ENCODE measurements at places on chromosomes 1 and 21.

DNA sequence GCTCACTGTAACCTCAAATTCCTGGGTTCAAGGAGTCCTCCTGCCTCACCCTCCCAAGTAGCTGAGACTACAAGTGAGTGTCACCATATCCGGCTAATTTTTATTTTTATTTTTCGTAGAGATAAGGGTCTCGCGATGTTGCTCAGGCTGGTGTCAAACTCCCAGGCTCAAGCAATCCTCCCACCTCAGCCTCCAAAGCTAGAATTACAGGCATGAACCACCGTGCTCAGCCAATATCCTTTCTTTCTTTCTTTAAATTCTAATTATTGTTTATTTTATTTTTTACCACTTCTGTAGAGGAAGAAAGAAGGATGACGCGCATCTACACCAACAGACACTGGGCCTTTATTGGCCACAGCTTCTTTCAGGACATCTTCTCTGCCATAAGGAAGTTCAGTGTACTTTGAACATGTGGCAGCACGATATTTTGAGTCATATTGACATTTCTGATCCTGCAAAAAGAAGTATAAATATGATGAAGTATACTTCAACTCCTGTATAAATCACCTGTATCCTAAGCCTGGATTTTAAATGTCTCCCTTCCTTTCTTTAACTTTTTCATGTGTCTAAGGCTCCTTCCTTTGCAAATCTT lies 15.8 kb downstream of the CTSS start:
- DNase-seq, result no peak

DNA sequence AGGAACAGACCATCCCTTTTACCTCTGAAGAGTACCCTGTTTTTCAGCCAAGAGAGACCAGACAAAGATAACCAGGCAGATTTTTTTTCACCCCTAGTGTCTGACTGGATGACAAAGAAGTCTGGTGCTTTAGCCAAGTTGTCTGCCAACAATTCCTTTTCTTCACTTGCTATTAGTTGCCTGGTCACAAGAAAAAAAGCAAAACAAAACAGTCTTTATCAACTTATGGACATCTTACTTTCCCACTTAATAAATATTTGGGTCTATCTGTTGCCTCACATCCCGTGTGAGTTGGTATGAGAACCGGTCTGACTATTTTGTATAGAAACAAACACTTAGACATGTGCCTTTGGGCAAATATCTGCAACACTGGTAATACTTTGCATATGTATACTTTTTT lies 662.9 kb downstream of the PLPP3 start:
- DNase-seq, result no peak

DNA sequence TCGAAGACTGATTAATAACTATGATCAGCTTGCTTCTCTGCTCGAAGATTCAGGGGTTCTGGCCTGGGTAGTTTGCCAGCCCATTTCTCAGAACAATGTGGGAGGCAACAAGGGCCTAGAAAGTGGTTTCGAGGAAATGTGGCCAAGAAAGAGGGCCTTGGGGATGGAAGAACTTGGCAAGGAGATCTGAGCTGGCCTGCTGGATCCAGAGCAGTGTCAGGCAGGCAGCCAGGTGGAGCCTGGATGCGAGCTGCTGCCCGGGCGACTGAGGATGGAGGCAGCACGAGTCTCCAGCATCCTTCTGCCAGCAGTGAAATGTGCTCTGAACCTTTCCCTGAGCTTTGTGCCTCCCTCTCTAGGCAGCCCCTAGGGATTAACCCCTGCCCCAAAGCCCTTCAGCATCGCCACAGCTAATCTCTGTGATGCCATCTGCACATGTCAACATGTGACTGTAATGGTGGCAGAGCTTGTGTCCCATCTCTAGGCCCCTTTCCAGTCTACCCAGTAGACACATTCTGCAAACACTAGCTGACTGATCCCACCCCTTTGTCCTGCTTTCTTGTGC lies 61.0 kb upstream of the NEK2 start:
- peak; percentile 66 for DNase-seq

GRCh38 chr21:44348861-44349260 lies 4.6 kb upstream of the TRPM2 start:
- no peak for DNase-seq

DNA sequence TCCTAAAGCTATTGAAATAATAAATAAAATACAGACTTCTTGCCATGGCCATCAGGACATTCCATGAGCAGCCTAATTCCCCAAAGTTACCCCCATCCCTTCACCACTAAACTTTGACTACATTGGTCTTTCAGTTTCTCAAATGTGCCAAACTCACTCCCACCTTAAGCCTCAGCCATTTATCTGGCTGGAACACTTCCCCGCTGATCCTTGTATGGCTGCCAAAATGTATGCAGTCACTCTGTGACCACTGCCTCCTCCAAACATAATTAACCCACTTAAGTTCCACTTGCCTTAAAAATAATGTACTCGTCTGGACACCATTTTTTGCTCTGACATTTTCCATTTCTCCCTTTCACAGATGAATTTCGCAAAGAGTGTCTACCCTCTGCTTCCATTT lies 407.4 kb downstream of the NTNG1 start:
- no peak for DNase-seq

DNA sequence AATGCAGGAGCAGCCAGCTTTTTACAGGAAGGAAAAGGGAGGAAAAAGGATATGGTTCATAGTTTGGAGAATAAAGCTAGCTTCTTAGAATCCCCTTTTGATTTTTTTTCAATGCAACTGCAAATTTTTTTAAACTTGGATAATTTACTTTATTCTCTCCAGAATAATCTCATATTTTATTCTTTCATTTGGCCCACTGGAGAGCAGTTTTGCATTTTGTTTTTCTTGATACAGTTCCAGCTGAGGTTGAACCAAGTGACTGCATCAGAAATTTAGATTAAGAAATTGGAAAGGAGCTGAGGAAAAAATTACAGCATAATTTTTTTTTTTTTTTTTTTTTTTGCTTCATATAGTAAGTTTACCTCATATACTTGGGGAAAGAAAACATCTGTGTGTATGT lies 22.8 kb downstream of the GABPA start:
- DNase-seq, result no peak

DNA sequence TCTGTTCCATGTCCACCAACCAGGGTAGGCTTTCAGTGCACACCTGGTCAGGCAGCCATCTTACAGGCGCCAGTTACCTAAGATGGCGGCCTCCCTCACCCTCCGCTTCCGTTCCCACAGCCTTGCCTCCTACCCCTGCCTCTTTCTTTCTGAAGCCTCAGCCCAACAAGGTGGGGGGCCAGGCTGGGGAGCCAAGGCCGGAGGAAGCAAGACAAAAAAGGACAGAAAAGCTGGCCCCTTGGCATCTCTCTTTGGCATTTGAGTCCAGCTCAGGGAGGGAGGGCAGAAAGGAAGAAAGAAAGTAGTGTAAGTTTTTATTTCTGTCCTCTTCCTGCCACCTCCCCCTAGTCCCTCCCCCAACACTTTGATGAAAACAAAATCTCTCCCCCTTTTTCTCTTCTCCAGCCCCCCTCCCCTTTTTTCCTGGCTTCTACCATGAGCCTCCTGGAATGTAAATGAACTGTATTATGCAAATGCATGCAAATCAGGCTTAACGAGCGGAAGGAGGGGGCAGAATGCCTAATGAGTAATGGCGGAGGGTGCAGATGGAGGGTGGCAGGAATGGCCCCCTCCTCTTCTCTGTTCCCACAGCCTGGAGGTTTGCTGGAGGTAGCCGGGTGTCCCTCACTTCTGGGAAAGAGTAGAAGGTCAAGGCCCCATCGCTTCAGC lies 43.8 kb downstream of the RHBG start:
- DNase-seq, result peak; percentile 67

- no peak for DNase-seq
Observed at GRCh38 chr1:183840140-183840539, 35.2 kb downstream of the RGL1 start.

DNA sequence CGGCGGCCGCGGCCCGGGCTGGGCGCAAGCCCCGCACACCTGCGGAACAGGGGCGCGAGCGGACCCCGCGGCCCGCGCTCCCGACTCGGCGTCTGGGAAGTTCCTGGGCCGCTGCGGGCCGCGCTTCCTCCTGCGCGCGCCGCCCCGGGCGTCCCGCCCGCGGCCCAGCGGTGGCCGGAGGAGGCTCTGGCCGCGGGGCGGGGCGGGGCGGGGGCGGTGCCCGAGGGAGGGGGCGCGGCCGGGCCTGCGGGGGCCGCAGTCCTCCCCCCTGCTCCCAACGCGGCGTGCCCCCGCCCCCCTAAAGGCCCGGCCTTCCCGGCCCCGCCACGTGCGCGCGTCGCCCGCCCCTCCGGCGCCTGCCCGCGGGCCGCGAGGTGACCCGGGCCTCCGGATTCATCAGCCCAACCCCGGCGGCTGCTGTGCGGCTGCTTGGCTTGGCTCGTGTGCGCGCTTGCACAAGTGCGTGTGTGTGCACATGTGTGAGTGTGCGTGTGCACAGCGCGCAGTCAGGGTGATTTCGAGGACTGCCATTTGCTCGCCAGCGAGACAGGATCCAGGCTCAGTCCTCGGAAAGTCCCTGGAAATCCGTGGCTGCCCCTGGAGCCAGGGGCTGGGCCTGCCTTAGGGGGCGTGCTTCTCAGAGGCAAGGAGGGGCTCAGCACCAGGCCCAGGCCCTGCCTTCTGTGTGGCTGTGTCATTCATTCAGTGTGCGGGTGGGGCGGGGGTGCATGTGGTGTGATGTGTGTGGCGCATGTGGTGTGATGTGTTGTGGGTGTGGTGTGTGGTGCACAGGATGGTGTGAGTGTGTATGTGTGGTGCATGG lies at the start of gene C2CD2:
Gene C2CD2, minus strand, starts transcription at position 188 of the 823 bp plus-strand sequence. CDS start 370 bp downstream, outside the sequence.
- DNase-seq, result no peak

DNA sequence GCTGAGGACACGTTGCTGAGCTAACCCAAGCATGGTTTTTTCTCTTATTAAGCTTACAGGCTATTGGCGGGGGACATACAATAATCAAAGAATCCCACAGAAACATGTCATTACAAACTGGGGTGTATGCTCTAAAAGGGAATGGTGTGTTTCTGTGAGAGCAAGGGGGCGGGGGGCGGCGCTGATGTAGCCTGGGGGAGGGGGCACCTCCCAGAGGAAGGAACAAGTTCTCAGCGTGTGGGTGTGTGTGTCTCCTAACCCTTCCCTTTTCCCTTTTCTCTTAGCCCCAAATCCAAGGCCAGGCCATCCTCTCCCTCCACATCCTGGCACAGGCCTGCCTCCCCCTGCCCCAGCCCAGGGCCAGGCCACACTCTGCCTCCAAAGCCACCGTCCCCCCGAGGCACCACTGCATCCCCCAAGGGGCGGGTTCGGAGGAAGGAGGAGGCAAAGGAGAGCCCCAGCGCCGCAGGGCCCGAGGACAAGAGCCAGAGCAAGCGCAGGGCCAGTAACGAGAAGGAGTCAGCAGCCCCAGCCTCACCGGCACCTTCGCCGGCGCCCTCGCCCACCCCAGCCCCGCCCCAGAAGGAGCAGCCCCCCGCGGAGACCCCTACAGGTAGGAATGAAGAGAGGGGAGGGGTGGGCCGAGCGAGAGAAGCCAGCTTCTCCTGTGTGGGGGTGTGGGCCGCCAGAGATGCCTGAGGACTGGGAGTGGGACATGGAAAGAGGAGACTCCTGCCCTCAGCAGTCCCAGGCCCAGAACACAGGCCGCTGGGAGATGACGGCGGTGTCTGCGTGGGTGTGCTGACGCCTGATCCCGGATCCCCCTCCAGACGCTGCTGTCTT lies 21.9 kb downstream of the MAP7D1 start:
- peak; percentile 63 for DNase-seq

DNA sequence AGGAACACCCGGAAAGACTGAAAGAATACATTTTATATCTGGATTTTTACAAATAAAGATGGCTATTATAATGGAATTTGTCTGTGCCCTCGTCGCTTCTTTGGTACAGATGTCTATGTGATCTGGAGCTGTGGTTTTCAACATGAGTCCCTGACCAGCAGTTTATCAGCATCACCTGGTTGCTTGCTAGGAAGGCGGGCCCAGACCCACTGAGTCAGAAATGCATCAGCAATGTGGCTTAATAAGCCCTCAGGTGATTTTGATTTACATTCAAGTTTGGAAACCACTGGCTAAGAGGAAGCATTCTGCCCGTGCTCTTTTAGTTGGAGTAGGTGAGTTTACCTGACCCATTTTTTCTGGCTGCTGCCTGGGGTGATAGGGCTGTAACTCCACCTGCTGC lies 31.7 kb downstream of the ATP1A1 start:
- DNase-seq, result no peak

GRCh38 chr1:155322953-155323728 lies 2.4 kb downstream of the RUSC1 start:
- peak; percentile 86 for DNase-seq

- DNase-seq, result no peak
Observed at GRCh38 chr21:38984982-38985567, 179.3 kb downstream of the ETS2 start.

DNA sequence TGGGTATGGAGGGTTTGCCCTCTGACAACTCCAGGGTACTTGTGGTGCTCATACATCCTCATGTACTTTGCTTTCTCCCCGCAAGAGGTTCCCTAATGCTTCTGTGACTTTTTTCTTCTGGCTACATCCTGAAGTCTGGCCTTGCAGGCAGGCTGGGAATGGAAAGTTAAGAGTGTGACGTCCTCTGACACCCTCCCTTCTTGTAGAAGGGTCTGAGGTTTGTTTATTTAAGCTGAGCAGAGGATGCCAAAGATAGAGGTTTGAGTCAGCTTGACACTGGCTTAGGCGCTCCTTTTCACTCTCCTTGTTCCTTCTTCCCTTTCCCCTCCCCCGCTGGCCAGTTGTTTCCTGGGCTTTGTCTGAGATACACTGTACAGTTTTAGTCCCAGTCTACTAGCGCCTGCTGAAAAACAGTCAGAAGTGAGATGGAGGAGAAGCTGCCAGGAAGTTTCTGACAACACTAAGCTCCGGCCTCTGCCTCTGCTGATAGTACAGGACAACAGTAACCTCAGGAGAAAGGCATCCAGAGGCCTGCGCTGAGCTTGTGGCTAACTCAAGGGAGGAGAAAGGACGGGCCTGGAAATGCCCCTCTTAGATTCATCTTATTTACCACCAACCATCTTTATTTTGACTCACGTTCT lies at the start of gene MACF1:
Gene MACF1, plus strand, starts transcription at position 255 of the 641 bp plus-strand sequence. Its CDS starts 328 bp downstream, at position 583.
- no peak for DNase-seq

- DNase-seq, result no peak
Observed at GRCh38 chr1:235401251-235401650, 34.0 kb downstream of the TBCE start.

- no peak for DNase-seq
Observed at GRCh38 chr1:220810963-220811362, 24.2 kb downstream of the MTARC1 start.

DNA sequence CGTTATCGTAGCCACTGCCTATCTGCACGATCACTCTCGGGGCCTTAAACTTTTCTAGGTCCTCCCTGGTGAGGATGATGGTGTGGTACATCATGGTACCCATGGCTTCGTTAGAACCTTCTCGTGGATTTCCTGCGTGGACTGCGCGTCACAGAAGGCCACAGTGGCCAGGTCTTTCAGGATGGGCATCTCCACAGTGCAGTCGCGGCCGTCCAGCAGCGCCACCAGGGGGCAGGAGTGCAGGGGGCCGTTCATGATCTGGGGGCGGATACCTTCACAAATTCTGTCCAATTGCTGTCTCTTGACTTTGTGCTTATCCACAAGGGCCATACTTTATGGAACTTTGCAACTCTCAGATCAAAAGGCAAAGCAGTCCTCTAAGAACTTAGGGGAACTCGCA lies 69.6 kb downstream of the WLS start:
- no peak for DNase-seq

- DNase-seq, result no peak
Observed at GRCh38 chr1:215200121-215200520, 117.6 kb downstream of the KCNK2 start.

- no peak for DNase-seq
Observed at GRCh38 chr1:166032572-166033371, 134.0 kb downstream of the FAM78B start.

- DNase-seq, result no peak
Observed at GRCh38 chr1:177082855-177083693, 81.4 kb downstream of the ASTN1 start.

Data from head of caudate nucleus (tissue), 42 donors.